Stimulated activated CD4-positive, alpha-beta T cell treated with anti-CD3 and anti-CD28 coated beads, TNF-alpha, amount 100 ng/mL, for 48 hours (primary cell): ENCODE measurements at places on chromosomes 6 and 20.
A peak's percentile ranks its signal among the peaks of the same experiment; 100 is the strongest.

DNA sequence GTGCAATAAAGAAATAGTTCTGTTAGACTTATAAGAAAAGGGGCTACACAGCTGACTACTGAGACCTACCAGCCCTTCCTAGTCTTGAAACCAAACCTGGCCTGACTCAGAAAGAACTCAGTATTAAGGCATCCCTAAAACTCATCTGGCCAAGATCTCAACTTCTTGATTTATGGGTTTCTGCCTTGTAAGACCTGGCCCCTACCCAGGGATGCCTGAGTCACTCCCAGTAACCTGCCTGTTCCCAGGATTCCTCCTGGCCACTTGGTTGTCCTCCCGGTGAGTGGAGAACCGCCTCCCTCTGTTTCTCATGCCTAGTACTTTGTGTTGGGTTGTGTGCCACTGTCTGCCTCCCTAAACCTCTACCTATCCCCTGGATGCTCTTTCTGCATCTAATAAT is 189.4 kb upstream of the PREP start:
- DNase-seq, result no peak

- DNase-seq, result no peak
Observed at GRCh38 chr6:107634324-107635056, 144.6 kb downstream of the SOBP start.

DNA sequence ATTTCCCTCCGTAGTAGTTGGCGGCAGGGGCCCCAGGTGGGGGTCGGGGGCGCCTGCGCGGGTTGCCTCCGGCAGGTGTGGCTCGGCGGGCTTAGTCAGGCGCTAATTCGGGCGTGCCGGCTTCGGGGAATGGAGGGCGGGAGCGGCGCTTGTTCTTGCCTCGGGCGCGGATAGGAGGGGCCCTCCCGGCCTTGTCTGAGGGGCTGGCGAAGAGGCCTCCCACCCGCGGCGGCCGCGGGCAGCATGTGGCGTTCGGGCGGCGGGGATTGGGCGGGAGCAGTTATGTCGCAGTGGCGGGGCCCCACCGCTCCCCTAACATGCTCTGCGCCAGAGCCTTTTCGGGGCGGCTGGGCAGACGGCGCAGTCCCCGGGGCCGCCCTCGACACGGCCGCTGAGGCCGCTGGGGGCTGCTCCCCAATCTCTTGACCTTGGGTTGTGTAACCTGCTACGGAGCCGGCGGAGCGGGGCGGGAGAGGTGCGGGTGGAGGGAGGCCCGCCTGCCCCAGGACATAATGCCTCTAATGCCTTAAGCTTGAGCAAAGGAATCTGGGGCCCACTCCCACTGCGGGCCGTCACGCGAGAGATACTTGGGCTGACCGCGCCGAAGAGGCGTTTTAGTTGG is 1.1 kb downstream of the AMD1 start:
- DNase-seq, result peak; percentile 44

DNA sequence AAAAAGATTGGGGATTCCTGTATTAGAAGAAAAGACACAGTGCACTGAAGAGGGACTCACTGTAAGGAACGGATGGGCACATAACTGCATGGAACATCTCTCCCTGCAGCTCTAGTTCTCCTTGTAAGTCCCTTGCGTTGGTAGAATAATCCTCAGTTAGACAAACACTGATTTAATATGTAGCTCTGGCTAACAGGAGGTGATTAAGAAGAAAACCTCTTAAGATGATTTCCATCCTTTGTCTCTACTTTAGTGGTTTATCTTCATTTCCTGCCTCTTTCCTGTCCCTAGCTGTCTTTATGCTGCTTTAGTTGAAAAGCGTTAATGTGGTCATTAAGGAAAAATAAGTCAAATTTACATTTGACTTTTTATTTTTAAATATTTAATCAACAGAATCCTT is 86.6 kb downstream of the SLC16A10 start:
- DNase-seq, result no peak

DNA sequence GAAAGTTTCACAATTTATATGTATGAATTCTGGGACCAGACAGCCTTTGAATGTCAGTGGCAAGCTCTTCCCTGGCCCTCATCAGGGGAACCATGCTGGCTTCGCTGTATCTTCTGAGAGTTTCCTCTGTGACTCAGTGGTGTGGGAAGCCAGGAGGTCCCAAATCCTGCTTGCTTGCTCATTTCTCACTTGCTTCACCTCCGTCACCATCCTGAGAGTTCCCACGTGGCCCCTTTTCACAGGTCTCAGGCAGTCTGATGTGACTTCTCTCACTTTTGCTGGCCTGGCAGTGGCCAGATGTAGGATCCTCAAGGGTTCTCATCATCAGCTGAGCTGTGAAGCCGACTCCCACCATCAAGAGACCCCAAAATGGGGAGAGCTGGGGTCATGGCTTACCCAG is 28.4 kb upstream of the RIN2 start:
- no peak for DNase-seq

DNA sequence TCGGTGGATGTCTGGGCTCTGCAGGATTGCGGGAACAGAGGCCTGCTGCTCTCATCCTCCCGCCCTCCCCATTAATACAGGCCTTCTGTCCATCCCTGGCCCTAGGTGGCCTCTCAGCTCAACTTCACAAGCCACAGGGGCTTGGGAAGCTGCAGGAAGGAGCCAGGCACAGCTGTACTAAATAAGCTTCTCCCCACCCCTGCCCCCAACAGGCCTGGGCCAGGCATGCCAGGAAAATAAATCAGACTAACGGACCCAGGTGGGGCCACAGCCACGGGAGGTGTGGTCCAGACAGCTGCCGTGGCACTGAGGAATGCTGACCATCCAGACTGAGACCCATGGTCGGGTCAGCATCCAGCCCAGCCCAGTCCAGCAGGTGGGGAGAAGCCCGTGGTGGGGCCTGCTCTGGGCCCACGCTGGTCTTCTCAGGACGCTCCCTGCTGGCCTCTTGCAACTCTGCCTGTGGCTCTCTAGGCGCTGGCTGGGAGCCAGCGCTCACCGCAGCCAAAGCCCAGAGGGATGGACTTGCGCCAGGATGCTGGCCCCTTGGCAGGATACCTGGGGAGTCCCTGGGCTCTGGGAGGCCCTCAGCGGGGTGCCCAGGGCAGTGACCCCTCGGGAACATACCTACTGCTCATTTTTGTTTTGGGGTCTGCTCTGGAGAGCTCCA is 8.6 kb upstream of the YTHDF1 start:
- DNase-seq, result no peak

DNA sequence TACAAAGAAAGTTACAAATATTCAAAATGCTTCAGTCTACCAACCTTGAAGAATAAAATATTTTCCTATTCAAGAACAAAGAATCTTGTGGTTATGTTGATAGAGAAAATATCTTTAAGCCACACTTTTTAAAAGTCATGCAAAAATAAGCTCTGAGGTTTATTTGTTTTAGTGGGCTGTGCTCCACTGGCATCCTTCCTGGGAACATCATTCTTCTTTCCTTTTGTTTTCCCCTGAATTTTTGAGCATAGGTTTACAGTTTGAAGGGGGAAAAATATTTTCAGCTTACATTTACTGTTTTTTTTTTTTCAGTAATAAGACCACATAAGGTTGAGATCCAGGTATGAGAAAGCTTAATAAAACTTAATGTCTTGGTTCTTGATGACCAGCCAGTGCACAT is 72.0 kb upstream of the BACH2 start:
- DNase-seq, result no peak

GRCh38 chr6:40492187-40492586 is 95.0 kb downstream of the LRFN2 start:
- no peak for DNase-seq

DNA sequence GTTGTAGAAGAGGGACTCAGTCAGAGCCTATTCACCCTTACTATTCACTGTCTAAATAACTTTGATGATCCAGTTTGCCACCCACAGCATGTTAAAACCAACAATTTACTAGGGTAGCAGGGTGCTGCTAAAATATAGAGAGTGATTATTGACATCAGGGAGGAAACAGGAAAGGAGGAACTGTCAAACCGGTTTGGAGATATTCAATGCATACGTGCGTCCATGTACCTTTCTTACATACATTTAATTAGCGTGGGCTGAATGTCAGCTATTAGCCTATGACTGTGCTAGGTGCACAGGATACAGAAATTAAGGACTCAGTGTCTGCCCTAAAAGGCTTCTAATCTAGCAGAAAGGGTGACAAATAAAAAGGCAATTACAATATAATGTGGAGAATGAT is 57.2 kb downstream of the IL20RA start:
- no peak for DNase-seq

GRCh38 chr6:108497883-108498282 is 62.8 kb upstream of the FOXO3 start:
- no peak for DNase-seq

DNA sequence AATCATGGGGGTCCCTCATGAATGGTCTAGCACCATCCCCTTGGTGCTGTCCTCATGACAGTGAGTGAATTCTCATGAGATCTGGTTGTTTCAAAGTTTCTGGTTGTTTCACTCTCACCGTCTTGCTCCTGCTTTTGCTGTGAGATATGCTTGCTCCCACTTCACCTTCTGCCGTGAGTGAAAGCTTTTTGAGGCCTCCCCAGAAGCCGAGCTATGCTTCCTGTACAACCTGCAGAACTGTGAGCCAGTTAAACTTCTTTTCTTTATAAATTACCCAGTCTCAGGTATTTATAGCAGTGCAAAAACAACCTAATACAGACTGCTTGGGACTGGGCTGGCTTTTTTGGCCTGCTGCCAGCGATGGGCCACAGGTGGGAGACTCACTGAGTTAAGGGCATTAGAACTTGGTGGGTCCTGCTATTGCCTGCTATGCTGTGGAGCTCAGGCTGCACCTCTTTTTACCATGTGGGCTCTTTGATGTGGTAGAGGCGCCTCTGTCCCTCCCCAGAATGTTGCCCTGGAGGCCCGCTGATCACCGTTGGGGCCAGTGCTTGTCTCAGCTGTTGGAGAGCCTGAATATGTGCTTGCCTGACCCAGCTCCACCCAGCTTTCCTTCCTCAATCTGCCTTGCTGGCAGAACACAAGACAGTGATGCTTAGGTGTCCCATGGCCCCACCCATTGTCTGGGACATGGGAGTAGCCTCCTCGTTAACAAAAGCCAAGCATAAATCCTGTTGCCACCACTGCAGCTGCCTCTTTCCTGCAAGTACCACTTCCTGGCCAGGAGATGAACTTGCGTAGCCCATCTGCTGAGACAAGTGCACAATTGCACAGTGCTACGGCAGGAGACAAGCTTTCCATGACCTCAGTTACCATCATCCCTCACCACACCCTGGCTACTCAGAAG is 47.1 kb downstream of the IGF2R start:
- DNase-seq, result peak; percentile 33

- DNase-seq, result no peak
Observed at GRCh38 chr6:158517038-158517437, 42.9 kb upstream of the TMEM181 start.

DNA sequence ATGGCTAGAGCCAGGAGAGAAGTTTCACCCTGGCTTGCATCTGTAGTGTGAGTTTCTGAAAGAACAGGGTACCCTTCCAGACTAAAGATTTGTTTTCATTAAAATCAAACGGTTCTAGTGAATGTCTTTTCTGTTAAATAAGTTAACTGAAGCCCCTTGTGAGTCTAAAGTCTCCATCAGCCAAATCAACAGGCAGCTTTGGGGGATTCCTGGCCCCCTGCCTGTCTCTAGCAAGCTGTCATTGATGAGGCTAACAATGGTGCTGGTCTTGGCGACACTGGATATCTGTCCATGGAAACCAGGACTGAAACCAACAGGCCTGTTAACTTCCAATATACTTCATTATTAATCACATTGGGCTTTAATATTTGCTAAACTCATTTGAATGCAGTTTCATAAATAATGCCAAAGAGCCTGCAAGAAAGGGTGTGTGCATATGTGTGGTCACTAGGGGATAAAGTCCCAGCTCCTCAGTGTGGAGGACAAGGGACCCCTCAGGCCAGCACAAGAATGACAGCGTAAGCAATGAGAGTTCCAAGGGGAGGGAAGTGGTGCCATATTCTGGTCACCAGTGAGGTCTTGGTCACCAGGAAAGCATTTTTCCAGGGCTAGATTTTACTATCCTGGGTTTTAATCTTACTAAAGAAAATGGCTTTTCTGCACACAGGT is 9.1 kb upstream of the RNF182 start:
- no peak for DNase-seq

DNA sequence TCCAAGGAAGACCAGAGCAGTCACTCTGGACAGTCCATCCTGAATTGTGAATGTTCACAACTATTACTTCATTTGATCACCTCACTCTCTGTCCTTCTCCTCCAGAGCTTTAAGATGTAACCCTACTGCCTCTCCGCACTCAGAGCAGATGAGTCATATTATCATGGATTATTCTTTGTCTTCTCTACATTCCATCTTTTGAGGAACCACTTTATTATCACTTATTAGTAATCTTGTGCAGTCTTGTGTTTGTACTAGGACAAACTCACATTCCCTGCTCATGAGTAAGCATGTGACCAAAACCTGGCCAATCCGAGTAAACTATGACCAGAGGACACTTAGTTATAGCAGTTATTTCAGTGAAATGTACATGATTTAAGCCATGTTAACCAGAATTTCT is 401.5 kb upstream of the ADGRB3 start:
- DNase-seq, result no peak

DNA sequence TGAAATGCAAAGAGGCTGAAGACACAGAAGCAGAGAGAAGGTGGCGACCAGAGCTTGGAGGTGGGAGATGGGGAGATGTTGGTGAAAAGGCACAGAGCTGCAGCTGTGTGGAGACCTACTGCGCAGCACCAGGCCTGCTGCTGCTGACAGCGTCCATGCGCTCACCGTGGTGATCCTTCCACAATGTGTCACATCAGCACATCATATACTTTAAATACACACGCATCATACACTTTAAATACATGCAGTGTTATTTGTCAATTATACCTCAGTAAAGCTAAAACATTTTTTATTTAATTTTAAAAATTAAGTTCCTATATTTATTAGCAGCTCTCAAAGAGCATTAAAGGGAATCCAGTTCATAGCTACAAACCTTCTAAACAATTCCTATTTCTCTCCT is 200.9 kb downstream of the TTLL2 start:
- no peak for DNase-seq

DNA sequence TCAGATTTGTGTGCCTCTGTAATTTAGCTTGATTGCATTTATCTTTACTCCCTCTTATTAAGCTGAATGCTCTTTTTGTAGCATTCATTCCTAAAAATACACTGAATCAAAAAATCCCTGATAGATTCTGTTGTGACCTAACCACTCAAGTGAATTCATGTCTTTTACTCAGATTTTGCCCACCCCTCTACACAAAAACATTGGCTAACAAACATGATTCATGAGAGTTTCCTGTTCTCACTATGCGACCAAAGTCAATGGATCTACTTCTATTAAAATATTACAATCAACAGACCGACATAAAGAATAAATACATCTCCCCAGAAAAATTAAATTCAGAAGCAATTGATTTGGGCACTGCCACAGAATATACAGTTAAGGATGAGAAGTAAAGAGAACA is 99.5 kb upstream of the THEMIS start:
- no peak for DNase-seq

DNA sequence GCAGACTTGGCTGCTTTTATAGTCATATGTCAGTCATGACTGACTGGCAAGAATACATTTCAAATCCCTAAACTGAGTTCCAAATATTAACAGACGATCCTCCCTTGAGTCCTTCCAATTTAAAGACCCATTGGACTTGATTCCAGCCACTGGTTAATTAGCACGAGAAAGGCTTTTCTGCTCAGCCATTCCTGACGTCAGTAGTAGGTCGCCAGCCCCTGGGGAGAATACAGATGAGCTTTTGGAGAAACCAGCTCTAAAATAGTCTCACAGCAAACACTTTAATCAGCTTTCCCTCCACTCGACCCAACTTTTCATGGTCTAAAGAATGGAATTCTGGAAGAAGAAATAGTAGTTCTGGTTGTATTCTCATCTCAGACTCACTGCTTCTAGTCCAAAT is 91.6 kb downstream of the SLC22A3 start:
- DNase-seq, result no peak

GRCh38 chr20:54023406-54023805 is 47.0 kb downstream of the BCAS1 start:
- no peak for DNase-seq
